Anterior cingulate cortex (tissue), 58 donors: ENCODE measurements at places on chromosomes 12 and 14.

DNA sequence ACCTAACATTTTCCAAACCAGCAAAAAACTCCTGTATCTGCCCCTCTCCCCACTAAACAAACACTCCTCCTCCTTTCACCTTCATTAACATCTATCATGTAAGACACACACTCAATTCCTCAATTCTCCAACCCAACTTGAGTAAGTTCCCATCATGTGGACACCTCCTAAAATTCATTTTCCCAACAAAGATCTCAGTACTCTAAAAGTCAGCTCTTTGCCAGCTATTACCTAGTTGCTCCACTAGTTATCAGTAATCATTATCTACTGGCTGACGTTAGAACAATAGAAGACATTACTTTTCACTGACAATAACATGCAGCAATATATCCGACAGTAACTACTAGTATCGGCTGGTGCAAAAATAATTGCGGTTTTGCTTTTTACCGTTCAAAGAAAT, 42.1 kb downstream of the HNRNPC start:
- no peak for DNase-seq

GRCh38 chr14:68514608-68515194, 278.2 kb downstream of the ZFP36L1 start:
- no peak for DNase-seq

DNA sequence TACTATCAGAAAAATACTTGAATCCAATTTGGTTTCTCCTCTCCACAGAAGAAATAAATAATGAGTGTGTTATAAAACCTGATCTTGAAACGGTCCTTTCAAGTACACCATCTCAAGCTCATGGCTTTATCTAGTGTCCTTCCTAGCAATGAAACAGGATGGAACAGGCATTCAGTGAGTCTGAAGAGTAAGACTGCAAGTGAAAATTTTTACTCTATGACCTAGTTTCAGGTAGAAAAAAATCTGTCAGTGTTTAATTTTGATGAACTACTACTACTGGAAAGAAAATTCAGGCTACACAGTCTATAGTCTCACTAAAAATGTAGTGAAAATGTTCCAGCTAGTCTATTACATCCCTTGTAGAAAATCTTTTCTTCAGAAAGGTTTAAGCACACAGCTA, 7.7 kb downstream of the CBX5 start:
- no peak for DNase-seq

DNA sequence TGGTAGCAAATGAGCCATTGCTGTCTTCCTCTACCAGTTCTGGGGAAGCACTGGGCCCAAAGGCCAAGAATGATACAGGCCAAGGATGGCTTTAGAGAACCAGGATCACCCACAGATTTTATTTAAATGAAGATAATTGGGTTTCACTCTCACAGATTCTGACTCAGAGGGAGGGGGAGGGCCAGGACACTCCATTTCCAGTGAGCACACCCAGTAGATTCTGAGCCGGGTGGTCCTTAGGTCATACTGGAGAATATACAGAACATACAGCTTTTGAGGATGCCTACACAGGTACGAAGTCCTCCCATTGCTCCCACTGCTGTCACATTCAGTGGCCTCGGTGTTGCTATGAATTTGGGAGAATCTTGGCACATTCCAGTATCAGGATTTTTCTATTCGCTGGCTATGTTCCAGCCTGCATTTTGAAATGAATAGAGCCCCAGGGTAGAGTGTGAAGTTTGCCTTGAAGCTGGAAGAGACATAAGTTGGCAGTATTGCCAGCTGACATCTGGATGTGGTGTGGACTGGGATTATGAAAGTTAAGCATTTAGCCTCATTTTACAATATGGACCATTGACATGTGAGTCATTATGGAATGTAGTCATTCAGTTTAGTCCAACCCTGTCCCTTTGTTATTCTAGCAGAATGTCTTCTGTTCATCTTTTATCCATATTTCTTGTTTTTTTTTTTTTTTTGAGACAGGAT, 45.8 kb upstream of the POC1B start:
- DNase-seq = no peak

DNA sequence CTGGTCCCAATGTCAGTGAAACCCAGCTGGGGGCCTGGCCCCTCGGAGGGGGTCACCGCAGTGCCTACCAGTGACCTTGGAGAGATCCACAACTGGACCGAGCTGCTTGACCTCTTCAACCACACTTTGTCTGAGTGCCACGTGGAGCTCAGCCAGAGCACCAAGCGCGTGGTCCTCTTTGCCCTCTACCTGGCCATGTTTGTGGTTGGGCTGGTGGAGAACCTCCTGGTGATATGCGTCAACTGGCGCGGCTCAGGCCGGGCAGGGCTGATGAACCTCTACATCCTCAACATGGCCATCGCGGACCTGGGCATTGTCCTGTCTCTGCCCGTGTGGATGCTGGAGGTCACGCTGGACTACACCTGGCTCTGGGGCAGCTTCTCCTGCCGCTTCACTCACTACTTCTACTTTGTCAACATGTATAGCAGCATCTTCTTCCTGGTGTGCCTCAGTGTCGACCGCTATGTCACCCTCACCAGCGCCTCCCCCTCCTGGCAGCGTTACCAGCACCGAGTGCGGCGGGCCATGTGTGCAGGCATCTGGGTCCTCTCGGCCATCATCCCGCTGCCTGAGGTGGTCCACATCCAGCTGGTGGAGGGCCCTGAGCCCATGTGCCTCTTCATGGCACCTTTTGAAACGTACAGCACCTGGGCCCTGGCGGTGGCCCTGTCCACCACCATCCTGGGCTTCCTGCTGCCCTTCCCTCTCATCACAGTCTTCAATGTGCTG, 11.0 kb downstream of the ZBTB39 start:
- DNase-seq = no peak

- DNase-seq = no peak
These were observed 115.4 kb downstream of the ETV6 start for GRCh38 chr12:11764837-11765236.

GRCh38 chr12:105359856-105360255, 29.4 kb downstream of the C12orf75 start:
- DNase-seq = no peak

DNA sequence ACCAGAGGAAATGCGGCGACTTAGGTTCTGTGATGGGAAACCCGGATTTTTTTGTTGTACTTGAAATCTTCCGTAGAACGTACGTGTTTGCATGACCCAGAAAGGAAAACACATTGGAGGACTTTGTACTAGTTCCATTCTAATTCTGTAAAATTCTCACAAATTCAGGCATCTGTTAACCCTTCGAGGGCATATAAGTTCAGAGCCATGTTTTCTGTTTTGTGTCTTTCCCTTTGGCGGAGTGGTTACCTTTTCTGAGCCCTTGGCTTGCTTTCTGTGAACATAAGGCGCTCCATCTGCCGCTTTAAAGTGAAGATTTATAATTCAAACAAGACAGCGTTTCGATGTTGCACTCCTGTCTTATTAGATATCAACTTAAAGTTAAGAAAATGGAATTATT, 34.2 kb downstream of the BICD1 start:
- no peak for DNase-seq

- DNase-seq = no peak
These were observed 12.2 kb upstream of the GPR68 start for GRCh38 chr14:91256661-91257060.

GRCh38 chr12:56781726-56782125, 18.6 kb downstream of the HSD17B6 start:
- no peak for DNase-seq

- DNase-seq = no peak
These were observed 58.3 kb downstream of the CCNK start for GRCh38 chr14:99539491-99539890.

DNA sequence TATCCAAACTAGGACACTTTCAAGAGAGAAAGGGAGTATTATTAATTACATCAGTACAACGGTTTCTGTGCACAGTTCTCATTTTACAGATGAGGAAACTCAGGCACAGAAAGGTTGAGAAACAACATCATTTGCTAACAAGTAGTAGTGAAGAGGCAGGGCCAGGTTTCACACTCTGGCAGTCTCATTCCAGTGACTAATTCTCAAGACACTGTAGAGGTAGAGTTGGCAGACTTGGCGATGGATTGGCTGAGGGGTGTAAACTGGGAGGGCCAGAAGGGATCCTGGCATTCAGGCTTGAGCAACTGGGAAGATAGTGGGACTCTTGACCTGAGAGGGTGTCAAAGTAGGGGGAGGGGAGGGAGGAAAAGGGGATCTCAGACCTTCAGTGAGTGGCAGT, 73.8 kb upstream of the BDKRB2 start:
- no peak for DNase-seq

GRCh38 chr12:61009192-61009591, 1251.0 kb upstream of the USP15 start:
- no peak for DNase-seq
